ENCODE measurements at places on chromosomes 16 and 17. TPM values are rescaled to one million over a fixed set of nuclear protein-coding genes. Genes with fewer than 3 reads are reported as not detected.
A peak's percentile ranks its signal among the peaks of the same experiment; 100 is the strongest.

ZACN gene
- total RNA-seq, result not detected

GRCh38 chr17:28494445-28495188 is 11.5 kb upstream of the FOXN1 start:
- peak; percentile 77 for DNase-seq

- no peak for DNase-seq
Measured at GRCh38 chr16:9885467-9885866, 296.8 kb downstream of the GRIN2A start.

DNA sequence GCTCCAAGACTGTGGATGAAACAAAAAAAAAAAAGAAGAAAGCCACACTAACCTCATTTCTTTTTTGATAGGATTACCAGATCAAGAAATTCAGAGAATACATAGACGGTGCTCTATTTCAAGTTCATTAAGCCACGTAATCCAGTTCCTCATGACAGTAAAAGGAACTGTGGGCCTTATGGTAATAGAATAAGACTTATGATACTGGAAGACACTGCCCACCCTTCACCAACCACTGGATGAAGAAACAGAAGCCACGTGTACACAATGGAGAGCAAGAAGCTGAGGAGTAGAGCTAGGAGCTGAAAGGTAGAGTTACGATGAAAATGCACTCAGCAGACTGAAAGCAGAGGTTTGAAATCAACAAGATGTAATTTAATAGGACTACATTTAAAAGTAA is 11.2 kb downstream of the NCBP3 start:
- no peak for DNase-seq

DNA sequence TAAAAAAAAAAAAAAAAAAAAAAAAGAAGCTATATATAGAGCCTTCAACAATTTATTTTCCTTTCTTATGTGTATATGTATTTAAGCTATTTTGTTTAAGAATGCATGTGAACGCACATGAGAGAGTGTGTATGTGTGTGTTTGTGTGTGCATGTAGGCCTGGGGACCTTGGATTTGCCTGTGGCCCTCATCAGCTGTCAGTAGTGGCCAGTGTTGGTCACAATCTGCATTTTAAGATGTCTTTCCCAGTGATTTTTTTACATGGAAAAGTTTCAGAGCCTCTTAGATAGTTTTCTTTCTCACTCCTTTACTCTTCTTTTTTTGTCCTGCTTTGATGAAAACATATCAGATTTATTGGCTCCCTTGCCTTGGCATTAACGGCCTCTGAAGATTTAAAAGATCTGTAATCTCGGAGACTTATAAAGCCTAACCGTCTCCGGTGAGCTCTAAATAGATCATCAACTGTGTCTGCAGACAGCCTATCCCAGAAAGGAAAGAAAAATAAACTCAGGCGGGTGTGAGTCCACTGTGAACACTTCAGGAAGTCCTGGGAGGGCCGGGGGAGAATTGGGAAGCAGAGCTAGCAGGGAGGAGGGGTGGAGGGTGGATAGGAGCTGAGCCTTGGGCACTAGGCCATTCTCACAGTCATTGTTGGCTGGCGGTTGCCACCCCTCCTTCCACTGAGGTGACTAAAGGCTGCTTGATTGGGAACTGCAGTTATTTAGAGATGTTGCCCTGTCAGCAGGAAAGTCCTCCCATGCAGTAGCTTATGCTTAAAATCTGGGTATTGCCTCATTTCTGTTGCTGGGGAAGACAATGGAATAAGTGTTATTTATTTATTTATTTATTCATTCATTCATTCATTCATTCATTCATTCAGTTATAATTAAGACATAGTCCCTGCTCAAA is 86.8 kb downstream of the WWP2 start:
- peak; percentile 92 for DNase-seq

CHST4 gene
- not detected for total RNA-seq

CES5A gene
- total RNA-seq, result not detected

KATNIP gene
- 23.1 TPM for total RNA-seq

GRCh38 chr16:28974437-28975157 is at the start of gene SPNS1:
TSS of gene SPNS1 (plus strand) at chr16:28974778. CDS start at chr16:28975152, 374 bp downstream.
- DNase-seq, result peak; percentile 98

SEZ6L2 gene
- total RNA-seq, result 0.68 TPM

DNA sequence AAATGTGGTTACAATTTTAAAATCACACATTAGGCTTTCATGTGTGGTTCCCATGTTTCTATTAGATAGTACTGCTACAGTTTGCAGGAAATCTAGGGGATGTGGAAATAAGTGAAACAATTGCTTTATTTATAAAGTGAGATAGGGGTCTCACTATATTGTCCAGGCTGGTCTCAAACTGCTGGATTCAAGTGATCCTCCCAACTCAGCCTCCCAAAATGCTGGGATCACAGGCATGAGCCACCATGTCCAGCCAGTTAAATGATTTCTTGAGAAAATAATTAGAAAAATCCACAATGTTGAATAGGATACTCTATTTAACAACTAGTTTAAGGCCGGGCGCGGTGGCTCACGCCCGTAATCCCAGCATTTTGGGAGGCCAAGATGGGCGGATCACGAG is 42.0 kb downstream of the UBE2G1 start:
- DNase-seq, result no peak

TPSG1 gene
- total RNA-seq, result not detected

GRCh38 chr17:27379888-27380533 is 76.2 kb upstream of the KSR1 start:
- peak; percentile 65 for DNase-seq

DNA sequence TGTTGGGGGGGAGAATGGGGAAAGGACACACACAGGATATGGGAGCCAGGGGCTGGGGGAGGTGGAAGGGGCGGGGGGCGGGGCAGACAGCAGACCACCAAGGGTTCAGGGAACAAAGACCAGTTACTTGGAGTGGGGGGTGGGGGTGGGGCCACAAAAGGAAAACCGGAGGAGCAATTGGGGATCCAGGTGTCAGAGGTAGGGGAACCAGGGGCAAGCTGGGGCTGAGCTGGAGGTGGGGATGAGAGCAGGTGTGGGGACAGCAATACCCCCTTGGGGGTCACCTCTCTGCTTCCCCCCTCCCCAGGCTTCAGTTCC is 1.4 kb upstream of the ORAI3 start:
- DNase-seq, result no peak

SULT1A4 gene
- 18.4 TPM for total RNA-seq

CDH13 gene
- total RNA-seq, result 210 TPM

GRCh38 chr17:59712862-59713261 is 5.4 kb downstream of the VMP1 start:
- DNase-seq, result no peak

Measured in dermis blood vessel endothelial cell (primary cell).